ENCODE measurements at places on chromosomes 7 and 10.

DNA sequence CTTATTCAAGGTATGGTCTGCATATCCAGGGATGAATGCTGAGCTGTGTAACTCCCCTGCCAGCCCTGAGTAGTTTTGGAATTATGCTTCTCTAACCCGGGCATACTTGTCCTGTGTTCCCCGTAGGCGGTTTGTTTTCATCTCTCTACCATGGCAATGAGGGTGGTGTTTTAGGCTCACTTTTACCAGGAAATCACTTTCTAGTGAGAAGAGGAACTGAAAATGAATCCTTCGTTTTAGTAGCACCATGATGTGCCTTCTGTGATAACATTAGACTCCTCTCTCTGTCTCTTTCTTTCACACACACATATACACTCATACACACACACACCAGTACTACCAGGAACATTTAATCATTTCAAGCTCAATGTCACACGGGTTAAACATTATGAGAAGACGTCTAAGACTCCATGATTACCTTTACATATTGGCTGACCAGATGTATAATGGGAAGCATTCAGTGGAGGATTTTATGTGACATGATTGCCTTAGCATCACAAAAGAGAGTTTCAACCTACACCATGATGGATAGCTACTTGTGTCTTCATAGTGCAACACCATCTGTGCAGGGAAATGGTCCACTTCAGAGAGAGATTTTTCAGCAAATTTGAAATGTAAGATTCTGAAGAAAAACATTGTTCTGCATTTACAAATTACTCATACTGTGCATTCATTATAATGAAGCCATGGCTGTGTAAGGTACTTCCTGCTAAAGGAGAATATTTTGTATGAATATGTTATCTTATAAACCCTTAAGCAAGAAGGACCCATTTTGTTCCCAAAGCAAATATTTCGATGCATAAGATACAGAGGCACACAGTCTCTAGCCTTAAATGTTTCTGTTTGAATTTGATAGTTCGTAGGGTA is 31.0 kb upstream of the PFKP start:
- no peak for DNase-seq

GRCh38 chr10:71206911-71207310 is 5.5 kb upstream of the UNC5B start:
- no peak for DNase-seq

- no peak for DNase-seq
These were observed 64.3 kb downstream of the EEPD1 start for GRCh38 chr7:36217211-36217960.

- peak; percentile 17 for DNase-seq
These were observed 208.2 kb downstream of the CDK14 start for GRCh38 chr7:90804370-90804769.

GRCh38 chr10:38003588-38003987 is 6.9 kb upstream of the ZNF33A start:
- no peak for DNase-seq

DNA sequence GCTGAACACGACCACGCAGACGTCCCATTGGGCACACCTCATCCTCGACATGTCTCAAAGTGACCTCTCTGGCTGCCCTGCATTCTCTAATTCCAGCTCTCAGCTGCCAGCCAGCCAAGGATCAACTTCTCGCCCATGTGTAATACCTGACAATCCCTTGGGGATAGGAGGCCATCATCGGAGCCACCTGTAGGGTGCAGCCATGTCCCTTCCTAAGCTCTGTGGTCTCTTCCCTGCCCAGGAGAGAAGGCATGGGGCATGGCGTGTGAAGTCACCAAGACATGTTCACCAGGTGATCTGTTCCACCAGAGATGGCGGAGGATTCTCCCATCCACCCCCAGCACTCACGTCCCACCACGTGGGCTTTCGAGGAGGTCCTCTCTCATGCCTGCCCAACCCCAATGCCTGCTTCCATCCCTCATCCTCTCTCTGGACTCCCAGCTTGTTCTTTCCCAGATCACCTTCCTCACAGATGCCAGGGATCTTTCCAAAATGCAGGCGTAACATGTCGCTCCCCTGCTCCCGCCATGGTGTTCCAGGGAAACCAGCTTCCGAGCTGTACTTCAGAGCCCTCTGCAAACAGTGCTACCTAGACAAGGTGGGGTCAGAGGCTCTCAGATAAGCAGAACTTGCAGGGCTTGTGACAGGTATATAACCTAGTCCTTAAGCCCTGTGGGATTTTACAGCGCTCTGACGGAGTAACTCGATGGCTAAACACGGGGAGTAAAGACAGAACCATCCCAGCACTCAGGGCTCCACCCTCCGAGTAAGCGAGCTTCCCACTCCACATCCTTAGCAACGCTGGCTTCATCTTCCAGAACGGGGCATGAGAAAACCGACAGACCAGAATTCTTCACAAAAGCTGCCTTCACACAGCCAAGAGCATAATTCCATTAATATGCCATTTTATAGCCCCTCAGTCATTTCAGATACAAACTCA is 41.1 kb downstream of the BRI3 start:
- no peak for DNase-seq

DNA sequence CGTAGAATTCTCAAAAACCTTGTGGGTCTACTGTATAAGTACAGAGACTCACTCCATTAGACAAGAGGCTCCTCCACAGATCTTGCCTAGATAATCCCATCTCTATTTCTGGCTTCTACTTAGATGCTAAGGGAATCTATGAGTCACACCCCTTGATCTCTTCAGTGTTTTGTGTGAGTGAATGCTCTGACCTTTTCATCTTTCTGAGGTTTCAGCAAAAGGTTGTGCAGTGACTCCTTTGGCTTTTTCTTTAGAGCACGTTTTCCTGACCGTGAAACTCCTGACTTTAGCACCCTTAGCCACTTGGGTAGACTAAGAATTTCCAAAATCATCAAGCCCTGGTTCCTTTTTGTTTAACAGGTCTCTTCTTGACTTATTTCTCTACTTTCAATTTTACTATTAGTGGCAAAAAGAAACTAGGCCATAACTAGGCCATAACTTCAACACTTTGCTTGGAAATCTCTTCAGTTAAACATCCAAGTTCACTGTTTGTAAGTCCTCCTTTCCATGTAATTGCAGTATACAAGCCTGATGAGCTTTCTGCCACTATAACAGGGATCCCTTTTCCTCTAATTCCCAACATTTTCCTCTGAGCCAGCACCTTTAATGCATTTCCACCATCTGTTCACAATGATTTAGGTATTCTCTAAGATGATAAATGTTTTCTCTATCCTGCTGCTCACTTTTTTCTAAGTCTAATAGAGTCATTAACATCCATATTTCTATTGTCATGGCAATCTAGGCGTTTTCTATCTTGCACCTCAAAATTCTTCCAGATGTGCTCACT is 19.4 kb downstream of the COPG2 start:
- no peak for DNase-seq

- no peak for DNase-seq
These were observed 1.7 kb downstream of the PROSER2 start for GRCh38 chr10:11824825-11825224.

- DNase-seq, result peak; percentile 78
These were observed 3.9 kb downstream of the LSMEM1 start for GRCh38 chr7:112484671-112485167.

- no peak for DNase-seq
These were observed 82.2 kb upstream of the GNA12 start for GRCh38 chr7:2926120-2926895.

DNA sequence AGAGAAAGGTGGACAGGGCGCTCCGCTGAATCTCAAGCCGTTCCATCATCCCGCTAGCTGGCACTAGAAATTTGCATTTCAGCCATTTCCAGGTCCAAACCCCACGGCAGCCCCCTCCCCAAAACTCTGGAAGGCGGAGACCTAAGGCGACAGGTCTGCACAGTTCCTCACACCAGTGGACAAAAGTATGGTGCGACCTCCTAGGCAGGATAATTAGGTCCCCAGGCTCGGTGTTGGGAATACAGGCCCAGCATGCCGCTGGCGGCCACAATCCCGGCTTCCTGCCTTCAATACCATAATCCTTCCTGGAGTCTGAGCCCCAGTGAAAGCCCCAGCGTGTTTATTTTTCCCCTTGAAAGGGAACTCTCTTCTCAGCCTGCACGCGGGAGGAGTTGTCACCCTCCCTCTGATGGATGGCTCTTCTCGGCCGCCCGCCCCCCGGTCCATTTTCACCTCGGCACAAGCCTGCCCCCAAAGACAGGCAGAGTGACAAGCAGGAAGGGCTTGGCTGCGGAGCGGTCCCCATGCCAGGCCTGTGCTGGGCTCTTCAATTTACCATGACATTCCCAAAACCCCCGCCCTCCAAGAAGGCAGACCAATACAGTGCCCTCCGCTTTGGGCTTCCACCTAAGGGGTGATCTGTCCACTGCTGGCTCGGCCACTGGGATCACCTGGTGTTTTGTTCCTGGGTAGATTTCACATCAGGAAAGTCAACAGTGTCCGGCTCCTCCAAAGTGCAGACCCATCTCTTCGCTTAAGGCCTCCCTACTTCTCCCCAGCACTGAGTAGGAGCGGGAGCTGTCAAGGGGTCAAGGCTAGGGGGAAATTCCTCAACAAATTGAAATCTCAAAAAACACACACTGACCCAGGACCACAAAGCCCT is 2.2 kb downstream of the FGFR2 start:
- no peak for DNase-seq

- no peak for DNase-seq
These were observed 42.3 kb upstream of the FOXI2 start for GRCh38 chr10:127694580-127695193.

- no peak for DNase-seq
These were observed 268.9 kb upstream of the SEMA3C start for GRCh38 chr7:81187753-81188152.

DNA sequence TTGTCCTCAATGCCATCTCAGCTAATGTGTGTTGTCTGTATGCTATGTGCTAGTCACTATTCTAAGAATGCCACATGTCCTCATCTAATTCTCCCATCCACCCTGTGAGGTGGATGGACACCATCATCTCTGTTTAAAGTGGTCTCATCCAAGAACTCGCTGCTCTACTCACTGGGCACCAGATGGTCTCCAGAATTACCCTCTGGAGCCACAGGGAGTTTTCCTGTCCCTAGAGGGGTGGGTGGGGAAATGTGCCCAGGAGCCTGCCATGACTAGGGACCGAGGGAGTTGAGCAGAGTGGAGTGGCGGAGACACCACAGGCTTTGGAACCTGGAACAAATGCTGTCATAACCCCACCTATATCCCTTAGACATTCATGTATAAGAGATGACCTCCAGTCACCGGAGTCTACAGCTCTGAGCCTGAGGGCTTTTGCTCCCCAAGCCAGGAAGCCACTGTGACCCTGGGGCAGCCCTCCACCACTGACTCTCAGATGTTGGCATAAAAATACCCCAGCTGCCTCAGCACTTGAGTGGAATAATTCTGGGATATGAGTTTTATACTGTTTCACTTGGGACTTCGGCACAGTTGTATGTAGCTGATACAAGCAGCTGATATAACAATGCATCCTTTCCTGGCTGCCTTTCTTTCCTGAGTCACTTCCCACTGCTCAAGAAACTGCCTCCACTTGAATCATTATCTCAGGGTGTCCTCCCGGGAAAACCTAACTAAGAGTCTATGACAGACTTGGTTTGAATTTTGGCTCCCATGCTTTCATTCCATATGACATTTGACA is 61.5 kb upstream of the RAPGEF5 start:
- peak; percentile 89 for DNase-seq

DNA sequence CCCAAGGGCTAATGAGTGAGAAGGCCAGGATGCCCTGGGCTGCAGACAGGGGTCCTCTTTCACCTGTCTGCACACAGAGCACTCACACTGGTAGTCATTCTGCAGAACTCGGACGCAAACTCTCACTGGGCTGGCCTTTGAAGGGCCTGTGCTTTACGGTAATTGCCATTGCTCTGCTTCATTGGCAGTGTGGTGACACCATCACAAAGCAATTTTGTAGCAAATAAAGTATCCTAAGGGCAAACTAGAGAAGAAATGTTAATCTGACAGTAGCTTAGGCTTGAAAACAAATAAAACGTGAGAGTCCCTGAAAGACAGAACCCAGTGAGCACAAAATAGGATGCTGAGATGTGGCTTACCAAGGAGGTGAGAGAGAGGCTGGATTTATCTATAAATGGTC is 30.6 kb upstream of the FIGNL1 start:
- no peak for DNase-seq

DNA sequence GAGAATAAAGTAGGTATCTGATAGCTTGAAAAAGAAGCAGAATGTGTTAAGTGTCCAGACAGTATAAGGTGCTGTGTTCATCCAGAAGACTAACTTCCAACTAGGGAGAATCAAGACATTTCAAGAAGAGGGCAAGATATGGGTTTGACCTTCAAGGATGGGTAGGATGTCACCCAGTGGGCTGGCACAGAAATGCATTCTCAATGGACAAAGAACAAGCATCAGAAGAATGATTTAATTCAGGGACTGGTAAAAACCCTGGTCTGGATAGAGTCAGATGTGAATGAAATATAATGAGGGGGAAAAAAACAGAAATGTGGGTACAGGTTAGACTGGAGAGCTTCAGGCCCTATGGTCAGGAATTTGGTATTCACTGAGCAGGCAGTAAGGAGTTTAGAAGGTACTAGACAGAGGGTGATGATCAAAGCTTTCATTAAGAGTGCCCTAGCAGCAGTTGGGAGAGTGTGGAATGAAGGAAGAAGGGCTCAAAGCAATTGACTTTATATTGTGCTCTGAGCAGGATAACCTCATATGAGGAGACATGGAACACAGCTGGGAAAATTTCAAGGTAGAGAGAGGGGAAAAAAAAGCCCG is 180.7 kb upstream of the ANK3 start:
- DNase-seq, result no peak

- no peak for DNase-seq
These were observed 1.7 kb downstream of the GRM8 start for GRCh38 chr7:127251036-127251464.

DNA sequence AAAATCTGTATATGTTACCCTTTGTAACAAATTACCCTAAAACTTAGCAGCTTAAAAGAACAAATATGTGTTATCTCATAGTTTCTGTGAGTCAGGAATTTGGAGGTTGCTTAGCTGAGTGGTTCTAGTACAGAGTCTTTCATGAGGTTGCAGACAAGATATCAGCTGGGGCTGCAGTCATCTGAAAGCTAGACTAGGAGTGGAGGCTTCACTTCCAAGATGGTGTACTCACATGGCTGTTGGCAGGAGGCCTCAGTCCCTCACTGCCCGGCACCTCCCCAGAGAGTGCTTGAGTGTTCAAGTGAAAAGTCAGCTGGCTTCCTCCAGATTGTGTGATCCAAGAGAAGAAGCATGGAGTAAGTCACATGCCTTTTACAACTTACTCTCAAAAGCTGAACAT is 16.9 kb upstream of the GGCT start:
- DNase-seq, result no peak

GRCh38 chr10:110827410-110827809 is 44.3 kb upstream of the PDCD4 start:
- no peak for DNase-seq

DNA sequence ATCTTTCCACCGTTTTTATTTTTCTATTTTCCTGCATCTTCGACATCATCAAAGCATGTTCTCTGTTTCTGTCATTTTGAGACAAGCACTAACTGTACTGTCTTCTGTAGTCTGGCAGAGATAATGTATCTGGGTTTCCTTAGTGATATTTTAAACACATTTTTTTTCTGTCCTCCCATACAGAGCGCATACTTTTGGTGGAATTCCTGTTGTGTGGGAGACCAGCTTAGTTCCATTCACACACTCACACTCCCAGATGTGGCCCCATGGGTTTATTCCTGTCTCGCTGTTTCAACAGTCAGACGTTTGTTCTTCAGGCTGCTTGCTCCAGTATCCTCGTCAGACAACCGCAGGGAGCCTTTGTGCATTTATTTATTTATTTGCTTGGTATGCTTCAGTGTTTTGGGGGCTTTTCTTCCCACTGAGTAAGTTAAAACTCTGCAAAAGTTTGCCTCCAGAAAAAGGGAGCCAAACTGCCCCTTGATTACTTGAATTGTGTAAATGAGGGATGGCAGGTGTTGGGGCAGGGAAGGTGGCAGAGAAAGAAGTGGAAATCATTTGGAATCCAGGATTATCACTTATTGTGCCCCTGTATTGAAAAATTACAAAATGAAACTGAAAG is 456.8 kb upstream of the KLF6 start:
- peak; percentile 81 for DNase-seq
